ENCODE measurements at places on chromosomes 4 and X.

DNA sequence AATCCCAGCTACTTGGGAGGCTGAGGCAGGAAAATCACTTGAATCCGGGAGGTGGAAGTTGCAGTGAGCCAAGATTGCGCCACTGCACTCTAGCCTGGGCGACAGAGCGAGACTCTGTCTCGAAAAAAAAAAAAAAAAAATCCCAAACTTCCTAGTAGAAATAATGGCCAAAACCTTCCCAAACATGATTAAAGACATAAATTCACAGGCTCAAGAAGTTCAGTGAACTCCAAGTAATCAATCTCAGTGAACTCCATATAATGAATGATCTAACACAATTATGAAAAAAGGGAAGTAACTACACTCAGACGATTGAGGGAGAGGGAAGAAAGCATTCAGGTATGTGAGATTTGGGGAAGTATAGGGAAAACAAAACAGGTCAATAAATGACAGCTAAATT lies 6.5 kb downstream of the FUNDC1 start:
- no peak for DNase-seq

DNA sequence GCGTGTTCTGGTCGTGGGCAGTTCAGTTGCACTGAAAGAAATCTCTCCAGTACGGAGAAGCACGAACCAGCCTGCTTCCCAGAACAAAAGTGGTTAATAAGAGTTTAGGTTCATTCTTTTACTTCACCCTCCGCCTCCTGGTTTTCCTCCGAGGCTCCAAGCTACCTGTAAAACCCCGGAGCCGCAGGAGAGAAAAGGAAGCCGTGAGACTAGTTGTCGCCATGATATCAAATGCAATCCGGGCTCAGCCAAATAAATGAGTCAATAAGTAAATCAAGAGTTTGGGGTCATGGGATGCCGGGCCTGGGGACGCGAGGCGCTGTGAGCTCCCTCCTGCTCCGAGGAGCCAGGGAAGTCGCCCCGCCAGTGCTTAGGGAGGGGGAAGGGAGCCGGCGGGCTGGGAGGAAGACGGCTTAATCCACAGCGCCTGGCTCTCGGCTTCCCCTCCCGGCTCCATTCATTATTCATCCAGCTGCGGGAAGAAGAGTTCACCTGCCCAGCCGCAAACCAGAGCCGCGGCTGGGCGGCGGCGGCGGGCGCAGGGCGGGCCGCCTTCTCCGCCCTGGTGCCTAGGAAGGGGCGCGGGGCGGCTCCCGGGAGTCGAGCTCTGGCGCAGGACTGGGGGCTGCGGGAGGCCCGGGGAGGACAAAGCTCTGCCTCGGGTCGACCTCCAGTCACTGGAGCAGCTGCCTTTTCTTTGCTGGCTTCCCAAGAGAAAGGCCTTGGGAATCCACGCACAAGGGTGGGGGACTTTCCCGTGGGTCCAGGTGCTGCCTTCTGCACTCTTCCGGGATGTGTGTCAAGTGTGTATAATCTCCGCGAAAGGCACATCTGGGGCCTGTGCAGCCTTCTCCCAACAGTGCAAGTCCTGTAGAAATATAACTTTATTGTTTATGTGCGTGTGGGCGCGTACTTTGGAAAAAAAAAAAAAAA lies 1.7 kb downstream of the FRAS1 start:
- DNase-seq = no peak

GRCh38 chr4:89099034-89099433 lies 12.3 kb upstream of the TIGD2 start:
- DNase-seq = no peak

DNA sequence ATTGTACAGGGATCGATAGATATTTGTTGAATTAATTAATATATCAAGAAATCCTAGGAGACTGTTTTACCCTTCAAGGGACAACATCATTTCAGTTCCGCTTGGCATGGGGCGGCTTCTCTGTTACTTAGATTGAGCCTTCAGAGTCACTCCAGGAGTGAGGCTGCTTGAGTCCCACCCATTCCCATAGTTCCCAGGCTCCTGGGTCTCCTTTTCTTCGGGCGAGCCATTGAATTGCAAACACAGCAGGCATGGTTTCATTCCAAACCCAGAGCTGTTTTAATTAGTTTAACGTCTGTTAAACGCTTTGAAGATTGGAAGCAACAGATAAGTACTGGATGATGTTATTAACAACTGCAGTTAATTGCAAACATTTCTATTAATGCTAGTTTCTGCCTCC lies 571 bp upstream of the EDA start:
- no peak for DNase-seq

DNA sequence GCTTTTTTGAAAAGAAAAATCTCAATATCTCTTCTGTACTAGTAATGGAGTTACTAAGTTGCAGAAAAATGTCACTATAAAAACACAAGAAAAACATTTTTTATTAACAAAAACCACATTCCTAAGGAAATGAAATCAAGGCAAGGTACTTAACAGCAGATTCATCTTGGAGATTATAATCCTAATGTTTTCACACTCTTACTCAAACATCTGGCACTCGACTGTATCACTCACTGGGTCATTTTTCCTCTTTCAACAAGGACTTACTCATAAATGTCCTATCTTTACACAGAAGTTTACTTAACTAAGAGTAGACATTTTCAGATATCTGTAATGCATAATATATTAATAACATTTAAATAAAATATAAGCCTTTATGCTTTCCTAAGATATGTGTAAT lies 216.6 kb downstream of the NR3C2 start:
- no peak for DNase-seq

DNA sequence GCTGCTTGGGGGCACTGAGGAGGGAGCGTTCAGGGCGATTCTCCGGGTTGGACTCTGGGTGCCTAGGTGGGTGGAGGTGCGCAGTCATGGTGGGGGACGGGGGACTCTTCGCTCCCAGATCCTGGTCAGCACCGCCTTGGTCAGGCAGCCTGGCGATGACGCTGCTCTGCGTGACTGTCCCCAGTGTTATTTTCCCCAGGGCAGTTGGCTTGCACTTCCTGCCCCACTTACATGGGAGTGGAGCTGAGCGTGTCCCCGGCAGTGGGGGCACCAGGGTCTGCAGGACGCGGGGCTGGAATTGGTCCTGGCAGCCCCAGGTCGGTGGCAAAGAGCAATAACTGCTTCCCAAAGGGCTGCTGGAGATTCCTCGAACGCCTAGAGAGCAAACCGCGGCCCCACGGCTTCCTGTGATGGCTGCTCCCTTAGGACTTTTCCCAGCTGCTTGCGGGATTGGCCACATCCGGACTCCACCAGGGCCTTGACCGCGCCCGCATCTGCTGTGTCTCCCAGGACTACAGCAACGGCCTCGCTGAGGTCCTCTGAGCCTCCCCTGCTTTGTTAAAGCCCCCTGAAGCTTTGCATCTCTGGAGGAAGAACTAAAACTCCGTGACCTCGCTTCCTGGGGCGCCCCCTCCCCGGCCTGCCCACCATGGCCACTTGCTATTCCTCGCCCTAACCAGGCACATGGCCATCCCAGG lies 35.3 kb upstream of the GPR78 start:
- DNase-seq = no peak
